Left cardiac atrium (tissue), 4 donors: ENCODE measurements at places on chromosomes 5 and 9. TPM values are rescaled to one million over a fixed set of nuclear protein-coding genes. Genes with fewer than 3 reads are reported as not detected.

DNA sequence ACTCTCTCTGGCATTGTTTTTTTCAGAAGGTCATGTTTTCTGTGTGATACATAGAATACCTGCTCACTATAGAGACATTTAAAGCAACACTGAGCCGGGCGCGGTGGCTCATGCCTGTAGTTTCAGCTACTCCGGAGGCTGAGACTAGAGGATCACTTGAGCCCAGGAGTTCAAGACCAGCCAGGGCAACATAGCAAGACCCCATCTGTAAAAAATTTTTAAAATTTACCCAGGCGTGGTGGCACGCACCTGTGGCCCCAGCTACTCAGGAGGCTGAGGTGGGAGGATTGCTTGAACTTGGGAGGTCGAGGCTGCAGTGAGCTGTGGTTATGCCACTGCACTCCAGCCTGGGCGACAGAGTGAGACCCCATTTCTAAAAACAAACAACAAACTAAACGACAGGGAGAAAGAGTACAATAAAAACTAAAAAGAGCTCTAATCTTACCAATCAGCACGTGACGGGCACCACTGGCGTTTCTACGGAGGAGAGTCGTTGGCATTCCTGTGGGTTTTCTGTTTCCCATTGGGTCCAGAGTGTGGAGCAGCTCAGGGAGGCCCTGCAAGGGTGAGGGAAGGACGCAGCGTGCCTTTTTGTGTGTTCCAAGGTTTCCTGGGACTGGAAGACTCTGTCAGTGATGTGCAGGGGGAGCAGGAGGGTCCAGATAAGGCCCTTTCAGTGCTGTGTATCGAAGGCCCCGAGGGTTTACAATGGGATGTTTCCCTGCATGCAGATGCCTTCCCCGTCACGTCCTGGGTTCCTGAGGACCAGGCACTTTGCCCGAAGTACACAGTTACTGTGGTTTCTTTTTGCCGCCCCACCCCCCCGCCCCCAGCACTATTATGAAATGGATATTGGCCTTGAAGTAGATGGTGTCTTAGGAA, 7.2 kb upstream of the RNU6ATAC start:
- DNase-seq, result no peak

DNA sequence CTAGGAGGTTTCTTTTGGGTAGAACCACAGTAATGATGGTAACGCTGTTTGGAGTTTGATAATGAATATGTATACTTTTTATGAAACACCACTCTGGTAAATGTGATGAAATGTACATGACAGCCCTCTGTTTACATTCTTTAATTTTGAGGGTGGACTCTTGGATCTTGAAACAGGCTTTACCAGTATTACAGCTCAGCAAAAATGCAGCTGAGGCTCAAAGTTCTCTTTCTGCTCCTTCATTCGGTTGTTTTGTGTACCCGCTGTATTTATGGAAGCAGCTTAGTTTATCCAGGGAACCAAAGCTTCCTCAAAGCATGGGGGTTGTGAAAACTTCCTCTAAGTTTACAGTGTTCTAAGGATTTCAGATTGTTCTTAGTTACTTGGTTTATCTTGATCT, 11.1 kb downstream of the GAPVD1 start:
- DNase-seq, result no peak

DNA sequence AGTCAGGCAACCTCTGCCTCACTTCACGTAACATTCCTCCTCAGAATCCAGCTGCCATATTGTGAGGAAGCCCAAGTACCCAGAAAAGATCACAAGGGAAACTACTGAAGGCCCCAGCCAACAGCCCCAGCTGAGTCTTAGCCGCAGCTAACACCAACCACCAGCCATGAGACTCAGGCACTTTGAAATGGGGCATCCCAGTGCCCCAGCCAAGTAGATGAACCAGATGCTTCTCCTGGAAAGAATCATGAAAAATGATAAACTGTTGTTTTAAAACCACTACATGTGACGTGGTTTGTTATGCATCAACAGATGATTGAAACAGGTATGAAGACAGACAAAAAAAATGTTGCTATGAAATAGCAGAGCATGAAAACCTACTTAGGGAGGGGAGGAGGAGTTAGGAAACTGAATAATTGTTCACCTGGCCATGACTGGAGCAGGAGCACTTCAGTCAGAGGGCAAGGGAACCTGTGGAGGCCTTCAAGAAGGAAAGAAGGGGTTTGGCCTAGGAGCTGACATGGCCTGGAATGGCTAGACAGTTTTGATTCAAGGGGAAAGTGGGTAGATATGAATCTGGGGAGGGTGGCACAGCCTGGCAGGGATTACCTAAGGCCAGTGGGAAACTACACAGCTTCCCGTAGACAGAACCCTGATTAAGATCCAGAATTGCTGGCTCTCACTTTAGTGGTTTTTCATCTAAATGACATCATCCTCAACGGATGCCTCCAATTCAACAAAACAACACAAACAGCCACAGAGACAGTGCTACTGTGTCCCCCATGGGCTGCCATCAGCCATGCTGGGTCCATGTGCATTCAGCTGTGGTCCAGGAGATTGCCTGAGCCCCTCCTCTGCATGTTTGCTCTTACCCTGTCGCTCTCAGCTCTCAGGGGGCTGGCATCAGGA, 211.6 kb downstream of the SYK start:
- DNase-seq, result no peak

DNA sequence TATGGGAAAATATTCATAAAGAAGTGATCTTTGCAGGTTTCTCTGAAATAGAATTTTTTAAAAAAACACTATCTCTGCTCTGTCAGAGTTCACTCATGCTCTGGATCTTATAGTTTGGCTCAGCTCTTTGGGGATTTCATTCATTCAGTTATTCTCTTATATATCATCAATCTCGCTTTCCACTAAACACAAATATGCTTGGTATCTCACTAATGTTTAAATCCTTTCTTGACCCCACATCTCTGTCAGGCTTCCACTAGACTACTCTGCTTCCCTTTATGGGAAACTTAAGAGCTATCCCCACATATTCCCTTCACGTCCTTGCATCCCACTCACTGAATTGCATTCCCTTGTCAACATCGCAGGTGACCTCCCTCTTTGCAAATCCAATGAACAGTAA, 396.1 kb downstream of the ENC1 start:
- DNase-seq, result no peak

- DNase-seq, result no peak
Measured at GRCh38 chr9:112349008-112349333, 15.6 kb upstream of the PTBP3 start.

- peak; percentile 35 for DNase-seq
Measured at GRCh38 chr5:163504079-163504931, 1.1 kb upstream of the MAT2B start.

DNA sequence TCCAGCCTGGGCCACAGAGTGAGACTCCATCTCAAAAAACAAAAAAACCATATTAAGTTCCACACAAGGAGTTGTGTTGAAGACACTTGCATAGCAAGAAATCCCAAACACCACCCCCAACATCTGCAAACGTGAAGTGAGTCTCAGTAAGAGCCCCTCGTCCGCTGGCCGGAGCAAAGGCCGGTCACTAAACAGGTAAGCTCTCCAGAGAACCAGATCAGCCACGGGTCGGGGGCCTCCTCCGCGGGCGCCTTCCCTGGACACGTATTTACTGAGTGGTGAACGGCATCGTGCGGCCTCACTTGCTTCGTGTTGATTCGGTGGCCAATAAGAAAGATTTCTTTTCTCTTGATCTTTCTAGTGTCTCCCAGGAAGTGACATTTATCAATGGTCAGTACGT, 93.6 kb downstream of the MRPL36 start:
- no peak for DNase-seq

DNA sequence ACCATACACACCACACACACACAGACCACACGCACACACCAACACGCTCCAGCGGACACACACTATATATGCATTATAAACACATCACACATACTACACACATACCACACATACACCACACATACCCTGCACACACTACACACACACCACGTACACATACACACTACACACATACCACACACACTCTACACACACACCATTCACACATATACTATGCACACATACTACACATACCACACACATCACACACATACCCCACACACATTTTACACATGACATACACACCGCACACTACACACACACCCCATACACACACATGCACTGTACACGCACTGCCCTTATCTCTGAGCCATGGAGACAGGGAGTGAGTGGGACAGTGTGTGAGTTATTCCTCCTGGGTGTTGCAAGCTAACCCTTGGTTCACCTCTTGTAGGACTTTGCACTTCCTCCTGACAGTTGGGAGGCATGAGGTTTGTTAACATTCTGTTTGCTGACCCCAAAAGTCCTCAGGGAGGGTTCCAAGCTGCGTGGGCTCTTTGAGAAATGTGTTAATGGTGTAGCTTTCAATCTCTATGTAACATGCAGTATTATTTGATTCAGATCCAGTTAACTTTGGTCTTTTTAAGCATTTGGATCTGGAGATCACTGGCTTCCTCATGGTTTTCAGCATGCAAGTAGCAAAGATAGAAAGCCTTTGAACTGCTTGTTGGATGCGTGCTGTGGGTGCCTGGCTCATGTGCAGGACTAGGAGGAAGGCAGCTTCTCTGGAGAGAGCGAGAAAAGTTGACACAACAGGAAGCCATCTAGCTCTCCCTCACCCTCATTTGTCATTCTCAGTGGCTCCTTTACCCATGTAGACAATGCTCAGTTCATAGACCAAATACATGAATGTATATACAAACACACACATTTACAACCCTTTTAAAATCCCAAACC, 13.7 kb downstream of the IL31RA start:
- DNase-seq, result no peak

DNA sequence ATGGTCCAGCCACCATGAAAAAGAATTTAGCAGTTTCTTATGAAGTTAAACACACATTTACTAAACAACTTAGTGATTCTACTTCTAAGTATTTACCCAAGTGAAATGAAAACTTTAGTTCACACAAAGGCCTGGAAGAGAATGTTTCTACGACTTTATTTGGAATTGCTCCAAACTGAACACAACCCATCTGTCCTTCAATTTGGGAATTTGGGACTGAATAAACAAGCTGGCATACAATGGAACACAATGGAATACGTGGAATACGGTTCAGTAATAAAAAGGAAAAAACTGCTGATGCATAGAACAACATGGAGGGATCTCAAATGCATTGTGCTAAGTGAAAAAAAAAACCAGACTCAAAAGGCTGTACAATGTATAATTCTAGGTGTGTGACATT, 44.6 kb upstream of the BASP1 start:
- no peak for DNase-seq

DNA sequence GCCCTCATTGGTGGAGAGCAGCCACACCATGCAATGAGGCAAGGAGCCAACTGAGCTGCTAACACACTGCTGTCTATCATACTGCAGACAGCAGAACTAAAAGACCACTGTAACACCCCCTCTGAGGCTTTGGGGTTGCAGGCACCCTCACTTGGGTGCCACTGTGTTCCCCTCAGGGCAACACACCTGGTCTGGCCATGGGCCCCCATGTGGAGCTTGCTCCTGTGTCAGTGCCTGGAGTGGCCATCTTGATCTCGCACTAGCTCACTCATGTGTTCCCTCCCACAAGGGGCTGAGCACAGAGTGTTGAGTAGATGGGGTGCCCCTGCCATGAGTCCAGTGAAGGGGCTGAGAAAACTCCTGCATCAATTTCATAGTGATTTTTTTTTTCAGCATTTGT, 532.4 kb upstream of the FTMT start:
- DNase-seq, result no peak

- DNase-seq, result peak; percentile 71
Measured at GRCh38 chr5:68170826-68171558, 44.6 kb upstream of the PIK3R1 start.

GRCh38 chr5:59401637-59402036, 491.9 kb downstream of the PDE4D start:
- no peak for DNase-seq

- DNase-seq, result no peak
Measured at GRCh38 chr5:59065554-59065953, 482.7 kb downstream of the RAB3C start.

- peak; percentile 26 for DNase-seq
Measured at GRCh38 chr5:148416921-148417320, 33.2 kb downstream of the FBXO38 start.

DNA sequence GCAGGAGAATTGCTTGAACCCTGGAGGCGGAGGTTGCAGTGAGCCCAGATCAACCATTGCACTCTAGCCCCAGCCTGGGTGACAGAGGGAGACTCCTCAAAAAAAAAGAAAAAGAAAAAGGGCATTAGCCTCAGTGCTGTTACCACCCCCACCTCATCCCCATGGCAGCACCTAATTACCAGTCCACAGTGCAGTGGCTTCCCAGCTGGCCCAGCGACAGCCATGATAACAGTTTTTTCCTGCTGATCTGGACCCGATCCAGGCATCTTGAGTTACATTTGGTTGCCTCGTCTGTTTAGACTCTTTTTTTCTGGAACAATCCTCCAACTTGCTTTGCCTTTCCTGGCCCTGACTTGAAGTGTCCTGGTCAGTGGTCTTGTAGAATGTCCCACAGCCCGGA, 24.4 kb downstream of the NCS1 start:
- DNase-seq, result no peak

GRCh38 chr9:72048850-72049249, 11.6 kb downstream of the C9orf57 start:
- DNase-seq, result no peak

GRCh38 chr5:163772241-163772640, 266.8 kb downstream of the MAT2B start:
- DNase-seq, result no peak

- no peak for DNase-seq
Measured at GRCh38 chr5:146440353-146440752, 6.8 kb upstream of the TCERG1 start.

DNA sequence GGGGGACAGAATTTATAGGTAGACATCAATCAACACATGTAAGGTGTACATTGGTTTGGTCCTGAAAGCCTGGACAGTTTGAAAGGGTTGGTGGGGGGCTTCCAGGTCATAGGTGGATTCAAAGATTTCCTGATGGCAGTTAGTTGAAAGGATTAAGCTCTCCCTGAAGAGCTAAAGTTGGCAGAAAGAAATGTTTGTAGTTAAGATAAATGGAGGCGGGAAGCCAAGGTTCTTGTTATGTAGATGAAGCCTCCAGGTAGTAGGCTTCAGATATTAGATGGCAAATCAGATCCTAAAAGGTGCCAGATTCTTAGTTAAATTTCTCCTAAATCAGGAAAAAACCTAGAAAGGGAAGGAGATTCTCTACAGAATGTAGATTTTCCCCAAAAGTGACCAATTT, 9.0 kb upstream of the LRRTM2 start:
- no peak for DNase-seq

- no peak for DNase-seq
Measured at GRCh38 chr5:35598707-35599370, 18.8 kb upstream of the SPEF2 start.

GRCh38 chr5:76169146-76169905, 86.1 kb downstream of the SV2C start:
- no peak for DNase-seq

DNA sequence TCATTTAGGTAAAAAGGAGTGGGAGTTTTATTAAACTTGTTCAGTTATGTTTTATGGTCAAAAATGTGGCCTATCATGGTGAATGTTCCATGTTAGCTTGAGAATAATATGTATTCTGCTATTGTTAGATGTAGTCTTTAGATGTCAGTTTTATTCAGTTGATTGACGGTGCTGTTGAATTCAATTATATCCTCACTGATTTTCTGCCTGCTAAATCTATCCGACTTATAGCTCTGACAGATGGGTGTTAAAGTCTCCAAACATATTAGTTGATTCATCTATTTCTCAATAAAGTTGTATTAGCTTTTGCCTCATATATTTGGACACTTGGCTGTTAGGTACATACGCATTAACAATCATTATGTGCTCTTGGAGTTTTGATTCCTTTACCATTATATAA, 49.0 kb upstream of the ALDH1A1 start:
- no peak for DNase-seq

The ZNF366 gene
- total RNA-seq, result 7.0 TPM

The GLRA1 gene
- not detected for total RNA-seq

The POLR3G gene
- 1.0 TPM for total RNA-seq

The TTC39B gene
- 2.9 TPM for total RNA-seq

The SLC25A2 gene
- total RNA-seq, result not detected

The BAAT gene
- total RNA-seq, result not detected

The TMEM174 gene
- not detected for total RNA-seq

The SEMA6A gene
- total RNA-seq, result 3.8 TPM
